ENCODE measurements at places on chromosomes 16 and 17.

GRCh38 chr17:4696437-4696805 is 7.5 kb downstream of the PELP1 start:
- no peak for DNase-seq

- DNase-seq, result no peak
Measured at GRCh38 chr16:20285993-20286499, 41.3 kb downstream of the GP2 start.

- no peak for DNase-seq
Measured at GRCh38 chr17:14330492-14330962, 29.6 kb downstream of the HS3ST3B1 start.

GRCh38 chr17:39813631-39814030 is 50.5 kb downstream of the IKZF3 start:
- peak; percentile 49 for DNase-seq

- DNase-seq, result no peak
Measured at GRCh38 chr17:44865931-44866330, 18.2 kb downstream of the HIGD1B start.

DNA sequence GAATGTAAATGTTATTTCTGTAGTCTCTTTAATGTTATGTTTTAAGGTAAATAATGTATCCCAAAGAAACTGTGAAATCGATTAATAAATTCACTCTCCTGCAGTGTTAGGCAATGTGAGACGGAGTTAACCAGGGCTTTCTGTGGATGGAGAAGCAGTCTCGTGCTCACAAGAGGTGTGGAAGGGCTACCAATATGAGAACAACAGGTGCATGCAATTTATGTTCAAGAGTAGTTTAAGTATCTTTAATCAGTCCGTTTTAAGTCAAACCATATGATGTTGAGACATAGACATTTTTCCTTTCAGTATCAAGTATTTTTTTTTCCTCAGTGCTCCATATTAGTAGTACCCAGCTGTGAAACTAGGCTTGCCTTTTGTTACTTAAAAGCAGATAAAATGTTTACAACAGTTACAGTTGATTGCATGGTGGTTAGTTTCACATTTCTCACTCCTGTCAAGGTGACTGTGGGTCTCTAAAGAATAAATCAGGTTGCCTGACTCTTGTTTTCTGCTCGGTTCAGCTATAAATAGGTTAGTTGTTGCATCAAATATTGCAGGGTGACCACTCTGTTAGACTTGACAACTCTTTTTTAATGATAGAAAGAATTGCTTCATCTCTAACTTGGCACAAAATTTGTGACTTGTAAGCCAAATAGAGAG is 54.4 kb downstream of the COX10 start:
- DNase-seq, result no peak

GRCh38 chr17:8338753-8339140 is 893 bp upstream of the ODF4 start:
- no peak for DNase-seq

DNA sequence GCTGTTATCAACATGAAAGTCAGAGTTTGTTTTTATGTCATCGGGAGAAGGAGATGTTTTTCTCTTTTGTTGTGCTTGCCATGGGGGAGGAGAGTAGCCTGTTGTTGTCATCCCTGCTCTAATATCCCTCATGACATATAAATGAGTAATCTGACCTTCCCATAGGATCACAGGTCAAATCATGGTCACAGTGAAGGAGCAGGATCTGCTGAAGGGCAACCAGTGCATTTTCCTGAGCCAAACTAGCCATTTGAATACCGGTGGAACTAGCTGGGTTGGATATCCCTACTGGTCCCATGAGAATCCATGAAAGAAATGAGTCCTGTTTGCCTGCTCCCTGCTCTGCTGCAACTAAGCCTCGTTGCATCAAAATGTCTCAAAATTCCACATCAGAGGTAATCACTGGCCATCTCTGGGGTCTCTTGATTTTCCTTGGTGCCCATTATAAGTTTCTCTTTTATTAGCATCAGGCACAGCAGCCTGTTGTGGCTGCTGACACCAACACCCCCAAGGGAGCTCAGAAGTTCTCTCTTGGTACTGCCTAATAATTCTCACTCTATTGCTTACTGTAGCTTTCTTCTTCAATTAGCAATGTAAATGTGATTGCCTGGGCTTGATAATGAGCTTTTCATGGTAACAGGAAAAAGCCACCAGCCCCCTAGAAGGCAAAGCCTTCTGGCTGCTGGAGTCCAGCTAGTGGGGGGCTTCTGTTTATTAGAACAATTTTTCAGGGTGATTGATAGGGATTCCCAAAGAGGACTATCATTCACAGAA is 211.4 kb upstream of the ERCC4 start:
- DNase-seq, result no peak

- DNase-seq, result no peak
Measured at GRCh38 chr16:52494145-52494544, 52.8 kb downstream of the TOX3 start.

DNA sequence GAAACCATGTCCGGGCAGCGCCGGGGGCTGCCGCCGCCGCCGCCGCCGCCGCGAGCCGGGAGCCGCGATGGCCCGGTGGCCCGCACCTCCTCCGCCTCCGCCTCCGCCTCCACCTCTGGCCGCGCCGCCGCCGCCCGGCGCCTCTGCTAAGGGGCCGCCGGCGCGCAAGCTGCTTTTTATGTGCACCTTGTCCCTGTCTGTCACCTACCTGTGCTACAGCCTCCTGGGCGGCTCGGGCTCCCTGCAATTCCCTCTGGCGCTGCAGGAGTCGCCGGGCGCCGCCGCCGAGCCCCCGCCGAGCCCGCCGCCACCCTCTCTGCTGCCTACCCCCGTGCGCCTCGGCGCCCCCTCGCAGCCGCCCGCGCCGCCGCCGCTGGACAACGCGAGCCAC is 587 bp downstream of the HS3ST4 start:
- DNase-seq, result no peak

DNA sequence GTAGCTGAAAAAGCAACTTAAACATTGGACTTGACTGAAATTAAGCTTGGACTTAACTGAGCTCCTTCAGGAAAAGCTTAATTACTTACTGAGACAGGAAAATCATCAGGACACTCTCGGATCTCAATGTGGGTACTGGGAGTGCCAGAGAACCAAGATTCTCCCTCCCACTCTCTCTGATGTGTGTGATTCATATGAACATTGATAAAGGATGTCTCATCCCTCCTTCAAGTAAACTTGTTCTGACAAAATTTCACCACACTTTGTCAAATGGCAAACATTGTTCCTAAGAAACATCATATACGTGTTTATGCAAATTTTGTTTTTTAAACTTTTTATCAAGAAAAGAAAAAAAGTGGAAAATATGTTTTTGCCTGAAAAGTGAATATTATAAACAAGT is 4.1 kb upstream of the SLFN5 start:
- no peak for DNase-seq

GRCh38 chr17:59149051-59149450 is 5.9 kb downstream of the SKA2 start:
- DNase-seq, result no peak

DNA sequence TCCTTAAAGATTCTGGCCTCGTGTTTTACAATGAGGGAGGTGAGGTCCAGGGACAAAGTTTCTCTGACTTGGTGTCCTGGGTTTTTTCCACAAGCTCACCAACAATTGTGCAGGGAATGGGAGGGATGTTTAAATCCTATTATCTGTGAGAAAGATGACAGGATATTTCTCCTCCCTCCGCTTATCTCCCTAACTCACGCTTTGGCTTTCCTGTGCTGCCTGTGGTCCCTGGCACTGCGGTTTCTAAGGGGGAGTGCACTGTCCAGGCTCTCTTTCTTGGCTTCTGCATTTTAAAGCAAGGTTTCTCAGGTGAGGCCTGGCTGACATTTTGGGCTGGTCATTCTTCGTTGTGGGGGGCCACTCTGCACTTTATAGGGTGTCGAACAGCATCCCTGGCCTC is 16.4 kb downstream of the GGA3 start:
- DNase-seq, result no peak

GRCh38 chr16:29663016-29663806 is at the start of gene SPN:
TSS of gene SPN (plus strand) at chr16:29663247. CDS start at chr16:29663729, 482 bp downstream.
- peak; percentile 42 for DNase-seq

DNA sequence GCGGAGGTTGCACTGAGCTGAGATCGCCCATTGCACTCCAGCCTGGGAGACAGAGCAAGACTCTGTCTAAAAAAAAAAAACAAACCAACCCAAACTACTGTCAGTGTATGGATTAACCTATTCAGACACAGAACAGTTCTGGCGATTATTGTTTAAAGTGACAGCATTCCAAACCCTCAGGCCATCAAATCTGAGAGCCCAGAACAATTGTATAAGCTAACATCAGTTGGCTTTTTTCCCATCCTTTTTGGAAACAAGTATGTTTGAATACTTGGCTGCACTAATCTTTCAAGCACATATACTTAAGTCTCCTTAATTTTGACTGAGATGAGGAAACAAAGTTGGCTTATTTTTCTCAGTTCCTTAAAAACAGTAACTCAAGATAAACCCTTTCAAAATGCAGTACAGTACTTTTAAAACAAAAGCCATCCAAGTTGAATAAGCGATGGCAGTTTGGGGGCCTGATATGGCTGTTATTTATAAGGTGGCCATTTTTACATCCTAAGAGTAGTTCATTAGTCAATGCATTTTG is 1.4 kb downstream of the ZSWIM7 start:
- no peak for DNase-seq

- no peak for DNase-seq
Measured at GRCh38 chr17:74647871-74648672, 24.5 kb upstream of the CD300E start.

- no peak for DNase-seq
Measured at GRCh38 chr17:17236295-17237025, 508 bp downstream of the FLCN start.

- DNase-seq, result peak; percentile 30
Measured at GRCh38 chr16:50067290-50067853, 1.6 kb downstream of the HEATR3 start.

GRCh38 chr17:12794919-12795532 is 5.7 kb downstream of the ARHGAP44 start:
- DNase-seq, result no peak

GRCh38 chr17:80296221-80296620 is 35.6 kb downstream of the RNF213 start:
- DNase-seq, result no peak

GRCh38 chr16:54744998-54745397 is 185.7 kb upstream of the IRX5 start:
- DNase-seq, result no peak

DNA sequence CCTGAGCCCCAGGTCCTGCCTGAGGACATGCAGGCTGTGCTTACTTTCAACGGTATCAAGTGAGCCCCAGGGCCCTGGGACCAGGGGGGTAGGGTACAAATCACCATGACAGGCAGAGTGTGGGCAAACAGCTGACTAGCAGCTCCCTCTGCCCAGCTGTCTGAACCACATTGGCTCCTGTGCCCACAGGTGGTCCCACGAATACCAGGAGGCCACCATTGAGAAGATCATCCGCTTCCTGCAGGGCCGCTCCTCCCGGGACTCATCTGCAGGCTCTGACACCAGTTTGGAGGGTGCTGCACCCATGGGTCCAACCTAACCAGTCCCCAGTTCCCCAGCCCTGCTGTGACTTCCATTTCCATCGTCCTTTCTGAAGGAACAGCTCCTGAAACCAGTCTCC is 10.0 kb downstream of the SLC46A1 start:
- DNase-seq, result no peak

DNA sequence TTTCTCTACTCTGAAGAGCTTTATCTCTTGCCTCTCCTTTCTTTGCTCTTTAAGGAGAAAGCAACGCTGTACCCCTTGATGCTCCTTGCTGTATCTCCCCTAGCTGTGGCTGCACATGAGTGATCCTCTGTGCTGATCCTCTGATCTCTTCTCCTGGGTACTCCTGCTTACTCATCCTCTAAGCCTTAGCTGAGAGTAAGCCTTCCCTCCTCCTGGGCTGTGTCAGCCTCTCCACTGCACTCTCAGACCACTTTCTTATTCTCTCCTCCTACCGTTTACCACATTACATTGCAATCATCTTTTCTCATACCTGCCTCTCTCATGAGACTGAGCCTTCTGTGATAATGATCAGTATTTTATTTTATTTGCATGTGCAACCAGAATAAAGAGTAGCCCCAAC is 25.1 kb downstream of the SOX9 start:
- DNase-seq, result no peak

GRCh38 chr17:42282478-42283080 is 5.7 kb upstream of the STAT5A start:
- no peak for DNase-seq

GRCh38 chr17:73352261-73352660 is 40.5 kb upstream of the CDC42EP4 start:
- no peak for DNase-seq

DNA sequence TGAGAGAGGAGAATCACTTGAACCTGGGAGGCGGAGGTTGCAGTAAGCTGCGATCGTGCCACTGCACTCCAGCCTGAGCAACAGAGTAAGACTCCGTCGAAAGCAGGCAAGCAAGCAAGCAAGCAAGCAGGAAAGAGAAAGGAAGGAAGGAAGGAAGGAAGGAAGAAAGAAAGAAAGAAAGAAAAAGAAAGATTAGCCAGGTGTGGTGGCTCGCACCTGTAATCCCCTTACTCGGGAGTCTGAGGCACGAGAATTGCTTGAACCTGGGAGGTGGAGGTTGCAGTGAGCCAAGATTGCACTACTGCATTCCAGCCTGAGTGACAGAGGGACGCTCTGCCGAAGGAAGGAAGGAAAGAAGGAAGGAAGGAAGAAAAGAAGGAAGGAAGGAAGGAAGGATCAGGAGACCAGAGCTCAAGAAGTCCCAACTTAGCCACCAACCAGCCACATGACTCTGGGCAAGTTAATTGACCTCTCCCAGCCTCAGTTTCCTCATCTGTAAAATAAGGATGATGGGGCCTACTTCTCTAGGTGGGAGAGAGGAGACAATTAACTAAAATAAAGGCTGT is 6.5 kb downstream of the GFAP start:
- DNase-seq, result no peak

All from activated gamma-delta T cell treated with Interleukin-2 at 50 U/mL for 16 hours (primary cell).